ENCODE measurements at places on chromosomes 5 and 9. TPM values are rescaled to one million over a fixed set of nuclear protein-coding genes. Genes with fewer than 3 reads are reported as not detected.

The PHYHD1 gene
- not detected for polyA plus RNA-seq

The JAK2 gene
- 1.3 TPM for polyA plus RNA-seq

The AGGF1 gene
- 11.0 TPM for polyA plus RNA-seq

The SH2D3C gene
- polyA plus RNA-seq = 0.52 TPM

The FOXD4L3 gene
- 0.06 TPM for polyA plus RNA-seq

The CMYA5 gene
- 0.21 TPM for polyA plus RNA-seq

The TMEFF1 gene
- polyA plus RNA-seq = 2.1 TPM

DNA sequence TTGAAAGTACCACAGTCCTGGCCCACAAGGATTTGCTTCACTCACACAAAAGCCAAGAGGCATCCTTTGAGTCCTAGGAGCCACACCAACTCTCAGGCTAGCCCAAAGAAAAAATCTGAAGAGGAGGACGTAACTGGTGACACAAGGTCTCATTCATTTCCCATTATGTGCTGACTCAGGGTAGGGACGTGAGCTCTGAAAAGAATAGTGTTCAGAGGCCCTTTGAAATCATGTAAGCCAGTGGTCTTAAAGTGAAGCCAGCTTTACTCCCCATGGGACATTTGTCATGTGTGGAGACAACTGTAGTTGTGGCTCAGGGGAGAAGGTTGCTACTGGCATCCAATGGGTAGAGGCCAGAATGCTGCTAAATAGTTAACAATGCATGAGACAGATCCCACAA lies 332.4 kb downstream of the KCTD16 start:
- no peak for DNase-seq
- H3K27me3 ChIP-seq = no peaks in the 10 kb centered on the region
- H3K4me1 ChIP-seq = no peaks in the 10 kb centered on the region
- no peak overlapping the region for H3K4me3 ChIP-seq
- no peaks in the 10 kb centered on the region for H3K36me3 ChIP-seq

DNA sequence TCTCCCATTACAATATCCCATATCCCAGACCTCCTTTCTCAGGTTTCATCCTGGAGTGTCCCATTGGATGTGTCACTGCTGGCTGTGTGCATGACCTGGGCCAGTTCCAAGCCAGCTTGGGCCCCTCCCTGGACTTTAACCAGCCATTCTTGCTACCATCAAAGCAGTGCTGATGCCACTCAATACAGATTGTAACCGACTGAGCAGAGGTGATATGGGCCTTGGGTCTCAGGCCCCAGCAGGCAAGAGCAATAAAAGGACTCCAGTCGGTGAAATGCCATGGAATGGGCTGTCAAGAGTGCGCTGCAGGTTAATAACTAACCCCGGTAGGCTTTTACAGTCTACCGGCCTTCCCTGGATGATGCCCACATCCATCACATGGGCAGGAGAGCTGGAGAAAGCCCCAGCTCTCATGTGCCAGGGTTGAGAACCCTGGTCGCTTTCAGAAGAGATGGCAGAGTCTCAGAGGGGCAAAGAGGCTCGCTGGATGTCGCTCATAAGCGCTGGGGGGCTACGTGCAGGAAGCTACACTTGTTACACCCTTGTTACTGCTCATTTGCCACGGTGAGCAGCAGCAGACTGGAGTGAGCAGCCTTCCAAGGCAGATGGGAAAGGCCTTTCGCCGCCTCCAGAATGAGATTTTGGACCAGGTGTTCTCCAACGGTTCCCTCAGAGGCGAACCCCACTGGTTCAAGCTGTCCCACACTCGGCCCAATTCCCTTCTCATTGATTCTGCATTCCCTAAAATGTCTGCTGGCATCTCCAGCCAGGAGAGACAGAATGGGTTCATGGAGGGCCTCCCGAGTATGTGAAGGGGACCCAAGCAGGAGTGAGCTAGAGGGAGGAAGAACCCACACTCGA lies 13.2 kb downstream of the EPB41L4B start:
- no peak overlapping the region for H3K27ac ChIP-seq
- H3K36me3 ChIP-seq = no peaks in the 10 kb centered on the region
- H3K4me1 ChIP-seq = peaks cover 12% of the 10 kb centered on the region
- no peak for DNase-seq
- no peaks in the 10 kb centered on the region for H3K27me3 ChIP-seq

DNA sequence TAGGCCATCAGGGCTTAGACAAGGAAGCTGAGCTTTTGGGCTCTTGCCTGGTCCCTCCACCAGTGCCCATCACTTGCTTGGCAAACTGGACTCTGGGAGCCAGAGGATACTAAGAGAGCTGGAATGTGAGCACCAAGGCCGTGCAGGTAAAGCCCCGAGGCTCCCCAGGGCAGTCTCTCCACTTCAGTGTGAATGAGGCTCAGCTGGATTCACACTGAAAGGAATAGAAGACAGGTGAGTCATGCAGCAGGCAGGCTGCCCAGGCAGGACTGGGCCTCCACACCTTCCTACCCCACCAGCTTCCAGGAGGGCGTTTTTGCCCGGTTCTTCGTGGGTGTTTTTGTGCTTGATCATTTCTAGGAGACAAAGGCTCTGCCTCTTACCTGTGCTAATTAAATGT lies 7.3 kb upstream of the CTSV start:
- H3K36me3 ChIP-seq = no peaks in the 10 kb centered on the region
- no peak for DNase-seq
- H3K4me1 ChIP-seq = no peaks in the 10 kb centered on the region
- no peak overlapping the region for H3K27ac ChIP-seq

GRCh38 chr5:86909418-86910295 lies 291.9 kb downstream of the COX7C start:
- H3K36me3 ChIP-seq = no peaks in the 10 kb centered on the region
- no peak overlapping the region for H3K27ac ChIP-seq
- H3K27me3 ChIP-seq = no peaks in the 10 kb centered on the region
- DNase-seq = no peak
- no peaks in the 10 kb centered on the region for H3K4me1 ChIP-seq

- no peaks in the 10 kb centered on the region for H3K4me1 ChIP-seq
- H3K36me3 ChIP-seq = no peaks in the 10 kb centered on the region
- no peaks in the 10 kb centered on the region for H3K27me3 ChIP-seq
- no peak for DNase-seq
- no peak overlapping the region for H3K4me3 ChIP-seq
Observed at GRCh38 chr9:102069969-102070368, 331.5 kb upstream of the GRIN3A start.

- no peaks in the 10 kb centered on the region for H3K27me3 ChIP-seq
- peak; percentile 58 for DNase-seq
- no peak overlapping the region for H3K27ac ChIP-seq
Observed at GRCh38 chr5:133354323-133355185, 257.8 kb downstream of the FSTL4 start.

DNA sequence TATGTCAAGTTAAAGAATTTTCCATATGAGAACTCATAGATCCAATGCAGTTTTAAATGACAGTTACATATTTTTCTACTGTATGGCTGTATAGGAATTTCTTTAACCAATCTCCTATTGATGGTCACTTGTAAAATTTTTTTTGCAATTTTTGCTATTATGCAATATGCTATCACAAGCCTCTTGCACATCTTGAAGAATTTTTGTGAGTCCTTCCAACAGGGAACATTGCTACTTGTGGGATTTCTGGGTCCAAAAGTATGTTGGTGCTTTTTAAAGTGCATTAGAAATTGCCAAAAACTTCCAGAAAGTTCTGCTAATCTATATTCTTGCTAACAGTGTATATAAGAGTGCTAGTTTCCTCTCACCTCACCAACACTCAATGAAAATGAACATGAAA lies 65.1 kb downstream of the NPR3 start:
- H3K27ac ChIP-seq = no peak overlapping the region
- H3K4me3 ChIP-seq = no peak overlapping the region
- DNase-seq = no peak
- H3K36me3 ChIP-seq = no peaks in the 10 kb centered on the region
- H3K27me3 ChIP-seq = no peaks in the 10 kb centered on the region

DNA sequence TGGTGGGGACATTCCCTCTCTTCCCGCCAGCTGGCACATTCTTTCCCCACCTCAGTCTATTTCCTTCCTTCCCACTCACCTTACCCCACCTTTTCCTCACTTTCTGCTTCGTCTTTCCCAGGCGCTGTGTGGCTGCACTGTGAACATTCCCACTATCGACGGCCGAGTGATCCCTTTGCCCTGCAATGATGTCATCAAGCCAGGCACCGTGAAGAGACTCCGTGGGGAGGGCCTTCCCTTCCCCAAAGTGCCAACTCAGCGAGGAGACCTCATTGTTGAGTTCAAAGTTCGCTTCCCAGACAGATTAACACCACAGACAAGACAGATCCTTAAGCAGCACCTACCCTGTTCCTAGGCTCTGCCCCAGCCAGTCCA lies 7.3 kb downstream of the DNAJB5 start:
- no peak overlapping the region for H3K4me3 ChIP-seq
- H3K27ac ChIP-seq = no peak overlapping the region
- H3K27me3 ChIP-seq = no peaks in the 10 kb centered on the region

- DNase-seq = no peak
- H3K36me3 ChIP-seq = no peaks in the 10 kb centered on the region
- no peak overlapping the region for H3K4me3 ChIP-seq
- no peaks in the 10 kb centered on the region for H3K27me3 ChIP-seq
- no peak overlapping the region for H3K27ac ChIP-seq
Observed at GRCh38 chr5:172745838-172746237, 25.2 kb downstream of the DUSP1 start.

DNA sequence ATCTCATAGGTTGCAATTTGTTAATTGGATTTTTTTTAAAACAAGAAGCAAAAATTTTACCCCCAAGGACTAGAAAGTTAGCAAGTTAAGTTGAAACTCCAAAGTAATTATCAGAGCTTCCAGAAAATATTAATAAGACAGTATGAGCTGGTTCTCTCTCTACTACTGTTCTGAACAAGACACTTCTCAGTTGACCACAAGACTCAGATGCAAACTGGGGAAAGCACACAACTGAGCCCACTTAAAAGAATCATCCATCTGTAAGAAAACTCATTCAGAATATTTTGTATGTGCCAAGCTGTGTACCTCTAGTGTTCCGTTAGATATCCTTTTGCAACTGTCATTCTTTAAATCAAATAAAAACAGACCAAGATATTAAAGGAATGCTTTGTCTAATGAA lies 60.0 kb downstream of the MAP1B start:
- DNase-seq = no peak
- H3K4me3 ChIP-seq = 0 out of 2 replicates have a peak overlapping the region, but pooled peaks have one; percentile 10
- peaks cover 50% of the 10 kb centered on the region for H3K4me1 ChIP-seq
- H3K27ac ChIP-seq = peak overlapping the region; percentile 100

DNA sequence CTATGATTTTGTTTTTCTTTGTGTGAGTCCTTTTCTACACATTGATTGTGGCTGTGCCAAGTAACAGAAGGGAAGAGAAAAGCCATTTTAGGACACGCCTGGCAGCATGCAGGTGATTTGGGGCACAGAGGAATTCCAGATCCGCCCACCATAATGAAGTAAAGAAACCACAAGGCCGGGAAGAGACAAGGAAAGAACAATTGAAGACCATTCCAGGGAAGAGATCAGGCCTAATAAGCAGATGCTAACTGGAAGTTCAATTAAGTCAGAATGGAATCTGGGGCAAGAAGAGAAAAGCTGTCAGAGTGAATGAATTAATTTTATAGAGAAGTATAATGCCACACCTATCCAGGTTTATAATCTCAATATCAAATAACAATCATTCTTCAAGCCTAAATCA lies 110.2 kb upstream of the ISL1 start:
- no peaks in the 10 kb centered on the region for H3K4me1 ChIP-seq
- no peak for DNase-seq
- no peak overlapping the region for H3K4me3 ChIP-seq

DNA sequence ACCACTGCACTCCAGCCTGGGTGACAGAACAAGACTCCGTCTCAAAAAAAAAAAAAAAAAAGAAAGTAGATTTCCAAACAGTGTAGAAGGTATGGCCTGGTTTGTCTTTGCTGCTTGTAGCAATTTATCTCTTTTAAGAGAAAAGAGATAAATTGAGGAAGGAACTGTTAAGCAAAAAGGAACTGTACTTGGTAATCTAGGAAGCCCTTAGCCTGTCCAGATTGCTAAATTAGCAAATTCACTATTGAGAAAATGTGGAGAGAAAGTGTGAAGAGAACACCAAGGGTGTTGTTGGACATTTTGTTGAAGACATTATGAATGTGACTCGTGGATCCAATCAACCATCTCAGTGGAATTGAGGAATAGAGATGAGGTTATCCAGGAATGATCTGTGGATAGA lies 13.0 kb upstream of the SUSD3 start:
- H3K36me3 ChIP-seq = no peaks in the 10 kb centered on the region
- H3K27me3 ChIP-seq = no peaks in the 10 kb centered on the region
- DNase-seq = no peak
- no peak overlapping the region for H3K27ac ChIP-seq
- no peak overlapping the region for H3K4me3 ChIP-seq

DNA sequence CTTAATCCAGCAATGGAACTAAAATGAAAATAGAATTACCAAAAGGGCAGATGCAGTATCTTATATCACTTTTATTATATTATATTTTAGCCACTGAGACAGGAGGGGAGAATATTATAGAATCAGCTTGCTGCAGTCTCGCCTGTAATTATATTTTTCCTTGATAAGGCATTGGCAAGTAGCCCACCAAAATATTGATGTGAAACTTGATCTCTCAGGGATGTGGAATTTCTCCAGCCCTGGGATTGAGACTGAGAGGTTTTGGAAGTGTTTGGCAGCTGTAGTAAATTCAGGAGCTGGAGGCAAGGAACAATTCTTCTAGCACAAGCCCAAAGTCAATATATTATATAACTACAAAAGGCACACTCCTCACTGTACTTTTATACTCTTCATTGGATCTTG lies 142.1 kb upstream of the ADAMTSL1 start:
- H3K4me3 ChIP-seq = no peak overlapping the region
- peak; percentile 10 for DNase-seq
- no peaks in the 10 kb centered on the region for H3K36me3 ChIP-seq

DNA sequence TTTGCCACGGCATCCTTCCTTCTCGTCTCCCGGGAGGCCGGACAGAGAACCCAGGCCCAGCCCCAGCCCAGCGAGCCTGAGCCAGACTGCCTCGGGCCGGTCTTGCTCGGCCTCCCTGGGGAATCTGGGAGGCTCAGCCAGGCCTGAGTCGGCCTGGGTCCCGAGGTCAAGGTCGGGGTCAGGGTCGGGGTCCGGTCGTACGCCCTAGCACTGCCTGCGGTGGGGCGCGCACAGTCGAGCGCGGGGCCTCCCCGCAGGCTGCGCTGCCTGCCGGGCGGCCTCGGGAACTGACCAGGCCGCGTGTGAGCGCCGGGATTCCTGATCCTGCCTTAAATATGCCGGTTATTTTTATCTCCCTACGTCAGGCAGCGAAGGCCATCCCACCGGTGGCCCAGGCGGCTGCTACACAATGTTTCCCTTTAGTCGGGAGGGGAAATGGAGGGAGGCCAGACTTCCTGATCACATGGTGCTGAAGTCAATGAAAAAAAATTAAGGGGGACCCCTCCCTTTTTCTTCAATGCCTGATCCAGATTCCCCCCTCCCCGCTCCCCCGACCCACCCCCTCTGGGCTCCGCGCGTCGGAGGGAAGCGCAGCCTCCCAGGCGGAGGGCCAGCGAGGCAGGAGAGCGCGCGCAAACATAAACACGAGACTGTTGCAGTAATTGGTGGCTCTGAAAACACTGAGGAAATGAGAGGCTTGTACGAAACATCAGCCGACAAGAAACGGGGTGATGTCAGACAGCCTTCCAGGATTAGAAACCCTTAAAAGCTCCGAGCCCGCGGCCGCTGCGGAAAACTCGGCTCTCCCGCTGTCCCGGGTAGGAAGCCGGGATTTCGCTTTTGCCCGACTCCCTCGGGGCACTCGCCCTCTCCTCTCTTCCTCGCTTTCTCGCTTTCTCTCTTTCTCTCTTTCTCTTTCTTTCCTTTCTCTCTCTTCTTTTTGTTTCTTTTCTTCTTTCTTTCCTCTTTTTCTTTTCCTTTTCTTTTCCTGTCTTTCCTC lies 148.2 kb upstream of the KLF4 start:
- H3K36me3 ChIP-seq = no peaks in the 10 kb centered on the region
- DNase-seq = peak; percentile 57
- no peaks in the 10 kb centered on the region for H3K4me1 ChIP-seq
- peak overlapping the region; percentile 60 for H3K4me3 ChIP-seq

All from SK-N-SH (cell line).